ENCODE measurements at places on chromosomes 5 and 9.
A peak's percentile ranks its signal among the peaks of the same experiment; 100 is the strongest.

DNA sequence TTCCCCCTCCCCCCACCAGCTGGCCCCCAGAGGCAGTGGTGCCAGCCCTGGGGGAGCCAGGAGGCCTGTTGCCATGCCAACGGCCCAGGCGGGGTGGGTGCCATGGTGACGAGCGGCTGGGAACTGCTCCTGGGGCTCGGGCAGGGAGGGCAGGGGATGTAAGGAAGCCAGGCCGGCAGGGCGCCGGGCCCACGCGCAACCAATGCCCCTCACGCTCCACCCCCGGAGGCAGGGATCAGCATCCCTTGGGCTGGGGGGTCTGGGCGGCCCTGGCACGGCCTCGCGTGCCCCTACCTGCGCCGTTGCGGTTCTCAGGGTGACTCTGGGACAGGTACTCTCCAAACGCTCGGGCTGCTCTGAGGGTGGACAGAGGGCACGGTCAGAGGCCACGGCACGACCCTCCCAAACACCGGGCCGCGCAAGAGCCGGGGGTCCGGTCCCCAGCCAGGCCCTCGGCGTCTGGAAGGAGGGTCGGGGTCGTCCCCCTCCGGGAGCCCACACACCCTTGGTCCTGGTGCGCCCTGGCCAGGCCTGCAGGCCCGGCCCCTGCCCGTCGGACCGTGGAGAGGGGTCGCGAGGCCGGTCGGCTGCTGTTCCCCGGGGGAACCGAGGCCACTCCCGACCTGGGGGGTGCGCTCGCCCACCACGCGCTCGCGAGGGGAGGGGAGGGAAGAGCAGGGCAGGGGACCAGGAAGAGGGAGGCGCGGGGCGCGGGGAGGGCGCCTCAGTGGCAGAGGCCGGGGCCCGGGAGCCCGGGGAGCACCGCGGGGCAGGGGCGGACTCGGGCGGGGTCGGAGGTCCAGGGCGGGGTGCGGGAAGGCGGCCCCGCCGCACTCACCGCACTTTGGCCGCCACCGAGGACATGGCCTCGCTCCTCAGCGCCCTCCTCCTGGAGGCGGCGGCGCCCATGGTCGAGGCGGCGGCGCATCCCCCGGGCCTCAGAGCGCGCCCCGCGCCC, 661 bp downstream of the NSMF start:
- no peak for DNase-seq

- DNase-seq: no peak
Measured at GRCh38 chr9:94872891-94873511, 146.5 kb downstream of the AOPEP start.

DNA sequence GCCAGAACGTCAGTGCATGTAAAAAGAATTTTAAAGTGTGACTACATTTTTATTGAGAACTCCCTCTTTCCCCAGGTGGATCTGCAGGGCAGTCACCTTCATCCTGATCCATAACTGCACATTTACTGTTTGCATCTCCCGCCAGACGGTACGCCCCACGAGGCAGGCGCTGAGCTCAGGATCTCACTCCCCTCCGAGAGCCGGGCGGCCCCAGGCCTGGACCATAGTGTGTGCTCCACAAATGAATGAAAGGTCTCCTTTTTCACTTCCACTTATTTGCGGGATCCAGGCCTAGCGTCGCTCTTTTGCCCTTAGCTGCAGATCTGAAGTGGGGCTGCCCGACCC, 378 bp downstream of the DROSHA start:
- peak; percentile 21 for DNase-seq

- DNase-seq: no peak
Measured at GRCh38 chr9:130688072-130688471, 5.5 kb upstream of the EXOSC2 start.

GRCh38 chr9:22141908-22142307, 132.8 kb upstream of the CDKN2B start:
- no peak for DNase-seq

DNA sequence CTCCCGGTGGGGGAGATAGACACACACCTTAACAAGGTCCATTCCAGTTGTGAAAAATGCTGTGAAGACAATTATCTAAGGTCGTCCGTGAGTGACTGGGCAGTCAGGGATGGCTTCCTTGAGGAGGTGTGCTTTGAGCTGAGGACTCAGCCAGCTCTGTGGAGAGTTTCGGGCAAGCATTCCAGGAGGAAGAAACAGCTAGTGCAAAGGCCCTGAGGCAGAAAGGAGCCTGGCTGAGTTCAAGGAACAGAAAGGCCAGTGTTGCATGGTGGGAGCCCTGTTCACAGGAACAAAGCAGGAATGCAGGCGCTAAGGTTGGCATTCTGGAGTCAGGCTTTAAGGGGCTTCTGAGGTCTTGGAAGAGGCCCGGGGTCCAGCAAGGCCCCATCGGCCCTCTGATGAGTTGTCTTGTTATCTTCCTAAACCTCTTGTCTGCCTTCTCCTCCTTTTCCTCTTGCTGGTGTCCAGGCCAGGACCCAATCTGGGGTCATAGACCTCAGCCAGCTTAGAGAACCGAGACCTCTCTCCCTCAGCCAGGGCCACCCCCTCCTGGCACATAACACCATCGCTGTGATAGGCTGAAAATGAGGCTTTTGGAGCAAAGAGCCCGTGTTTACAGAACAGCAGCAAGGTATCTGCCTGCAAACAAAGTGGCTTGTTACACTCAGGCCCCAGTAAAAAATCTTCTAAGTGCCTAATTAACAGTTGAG, 270.2 kb upstream of the MVB12B start:
- no peak for DNase-seq

DNA sequence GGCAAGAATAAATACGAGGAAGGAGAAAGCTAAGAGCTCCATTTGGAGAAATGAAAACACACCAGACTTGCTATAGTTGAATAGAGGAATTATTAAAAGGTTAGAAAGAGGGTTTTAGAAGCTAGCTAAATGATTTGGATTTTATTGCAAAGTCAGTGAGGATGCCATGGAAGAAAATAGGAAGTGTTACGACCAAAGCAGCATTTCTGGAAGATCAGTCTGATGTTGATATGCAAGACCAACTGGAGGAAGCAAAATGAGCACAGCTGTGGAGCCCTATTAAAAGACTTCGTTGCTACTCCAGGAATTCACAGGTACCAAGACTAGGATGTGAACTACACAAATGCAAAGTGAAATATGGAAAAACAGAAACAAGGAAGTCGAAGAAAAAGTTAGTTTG, 2.1 kb downstream of the DHX29 start:
- no peak for DNase-seq

DNA sequence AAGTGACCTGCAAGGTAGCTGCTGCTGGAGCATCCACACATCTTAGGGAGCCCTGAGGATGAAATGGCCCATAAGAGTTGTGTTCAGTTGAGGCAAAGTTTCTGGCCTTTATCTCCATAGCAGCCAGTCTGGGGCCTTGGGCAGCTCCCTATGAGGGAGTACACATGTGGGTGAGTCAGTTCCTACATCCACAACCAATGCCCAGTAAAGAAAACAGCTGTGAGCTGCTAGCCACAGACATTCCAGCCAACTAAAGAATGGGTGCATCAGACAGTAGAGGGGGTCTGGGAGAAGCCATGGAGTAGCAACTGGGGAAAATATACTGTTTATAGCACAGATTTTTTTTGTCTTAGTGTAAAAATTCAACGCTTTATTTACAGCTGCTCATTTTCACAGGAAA, 720.7 kb downstream of the TLE1 start:
- peak; percentile 84 for DNase-seq

DNA sequence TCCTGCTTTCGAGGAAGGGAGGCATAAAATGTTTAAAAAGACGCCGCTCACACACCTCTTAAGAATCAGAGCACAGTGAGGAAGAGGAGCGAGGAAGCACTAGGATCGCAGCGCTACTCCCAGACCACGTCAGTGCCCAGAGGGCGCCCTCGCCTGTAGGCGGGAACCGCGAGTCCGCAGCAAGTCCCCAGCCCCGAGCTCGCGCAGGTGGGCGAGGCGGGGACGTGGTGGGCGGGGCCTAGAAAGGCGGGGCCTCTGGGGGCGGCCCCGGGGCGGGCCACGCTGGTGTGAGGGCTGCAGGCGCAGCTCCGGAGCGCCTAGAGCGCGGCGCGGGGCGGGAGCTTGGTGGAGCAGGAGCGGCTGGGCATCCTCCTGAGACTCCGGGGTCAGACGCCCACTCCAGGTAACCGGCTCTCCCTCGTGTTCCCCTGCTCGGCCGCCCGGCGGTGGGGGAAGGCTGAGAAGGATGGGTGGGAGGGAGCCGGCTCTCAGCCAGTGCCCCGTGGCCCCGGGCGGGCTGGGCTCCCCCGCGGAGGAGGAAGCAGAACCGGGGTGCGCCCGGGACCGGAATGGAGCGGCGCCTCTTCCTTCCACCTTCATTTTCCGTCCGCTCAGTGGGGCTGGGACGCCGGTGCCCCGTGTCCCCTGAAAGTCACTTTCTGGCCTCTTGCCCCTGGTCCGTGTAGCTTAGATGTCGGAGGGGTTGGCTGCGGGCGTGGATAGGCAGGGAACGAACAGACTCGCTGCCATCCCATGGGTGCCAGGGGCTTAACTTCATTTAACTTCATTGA, at the start of gene GCNT1:
Gene GCNT1 (plus strand): TSS at position 280 of the 791 bp plus-strand sequence. CDS start 43,200 bp downstream, outside the sequence.
- peak; percentile 89 for DNase-seq

DNA sequence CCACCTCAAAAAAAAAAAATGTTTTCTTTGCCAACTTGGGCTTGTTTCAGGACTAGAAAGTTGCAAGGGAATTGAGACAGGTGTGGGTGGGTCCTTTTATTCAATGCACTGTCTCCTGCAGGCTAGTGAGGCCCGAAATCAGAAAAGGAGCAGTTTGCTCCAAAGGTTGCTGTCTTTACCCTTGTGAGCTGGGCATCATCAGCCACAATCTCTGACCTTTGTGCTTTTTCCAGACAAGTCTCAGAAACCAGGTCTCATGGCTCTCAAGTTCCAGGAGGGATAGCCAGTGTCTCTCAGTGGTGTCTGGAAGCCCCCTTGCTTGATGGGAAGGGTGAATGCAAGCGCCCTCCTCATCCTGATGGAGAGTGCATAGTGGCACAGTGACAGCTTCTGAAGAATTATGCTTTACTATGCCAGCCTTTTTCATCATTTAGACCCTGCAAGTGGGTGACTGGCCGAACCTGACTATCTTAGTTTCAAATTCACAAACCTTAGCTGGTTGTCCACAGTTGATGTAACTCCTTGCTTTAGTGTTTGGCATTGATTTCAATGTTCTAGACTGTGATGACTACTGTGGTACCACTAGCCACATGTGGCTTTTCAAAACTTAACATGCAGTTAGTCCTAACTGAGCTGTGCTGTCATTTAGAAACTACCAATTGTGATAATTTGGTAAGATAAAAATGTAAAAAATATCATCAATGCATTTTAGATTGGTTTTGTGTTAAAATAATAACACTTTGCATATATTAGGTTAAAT, 468.6 kb downstream of the GADD45G start:
- no peak for DNase-seq

- no peak for DNase-seq
Measured at GRCh38 chr5:18159331-18159730, 525.1 kb downstream of the TAF11L14 start.

DNA sequence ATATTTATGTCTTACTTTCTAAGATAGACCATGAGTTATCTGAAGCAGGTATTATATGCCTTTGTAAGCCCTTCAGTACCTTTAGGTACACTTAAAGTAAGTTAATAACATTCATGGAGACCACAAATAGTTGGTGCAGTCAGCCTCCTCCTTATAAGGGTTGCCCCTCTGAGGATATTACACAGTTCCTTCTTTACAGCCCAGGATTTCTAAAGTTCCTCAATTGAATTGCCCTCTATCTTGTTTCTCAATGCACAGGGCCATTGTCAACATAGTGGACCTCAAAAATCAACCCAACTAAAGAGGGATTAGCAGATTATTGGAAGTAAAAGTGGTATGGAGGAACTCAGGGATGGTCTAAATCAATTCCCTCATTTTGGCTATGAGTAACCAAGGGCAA, 50.3 kb downstream of the HMHB1 start:
- DNase-seq: no peak

DNA sequence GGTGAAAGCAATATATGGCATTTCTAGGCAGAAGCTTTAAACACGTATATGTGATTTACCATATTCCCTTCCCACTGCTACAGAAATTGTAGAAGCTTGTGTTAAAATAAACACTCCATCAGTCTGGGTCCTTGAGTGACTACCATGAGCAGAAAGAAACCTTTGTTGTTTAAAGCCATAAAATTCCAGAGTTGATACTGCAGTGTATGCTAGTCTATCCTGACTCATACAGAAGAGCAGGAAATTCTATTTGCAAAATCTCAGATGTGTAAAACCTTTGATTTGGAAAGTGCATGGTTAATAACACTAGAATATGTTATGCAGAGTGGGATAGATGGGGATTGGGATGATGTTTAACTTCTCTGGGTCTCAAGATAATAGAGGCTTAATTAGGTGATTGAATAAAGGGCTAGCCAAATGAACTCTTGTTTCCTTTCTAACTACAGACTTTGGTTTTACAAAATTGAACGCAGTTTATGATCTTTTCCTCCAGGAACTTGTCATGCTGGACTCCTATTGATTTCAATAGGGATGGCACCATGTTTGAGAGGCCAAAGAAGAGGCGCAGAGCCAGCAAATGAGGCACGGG, 282.7 kb upstream of the VLDLR start:
- no peak for DNase-seq

DNA sequence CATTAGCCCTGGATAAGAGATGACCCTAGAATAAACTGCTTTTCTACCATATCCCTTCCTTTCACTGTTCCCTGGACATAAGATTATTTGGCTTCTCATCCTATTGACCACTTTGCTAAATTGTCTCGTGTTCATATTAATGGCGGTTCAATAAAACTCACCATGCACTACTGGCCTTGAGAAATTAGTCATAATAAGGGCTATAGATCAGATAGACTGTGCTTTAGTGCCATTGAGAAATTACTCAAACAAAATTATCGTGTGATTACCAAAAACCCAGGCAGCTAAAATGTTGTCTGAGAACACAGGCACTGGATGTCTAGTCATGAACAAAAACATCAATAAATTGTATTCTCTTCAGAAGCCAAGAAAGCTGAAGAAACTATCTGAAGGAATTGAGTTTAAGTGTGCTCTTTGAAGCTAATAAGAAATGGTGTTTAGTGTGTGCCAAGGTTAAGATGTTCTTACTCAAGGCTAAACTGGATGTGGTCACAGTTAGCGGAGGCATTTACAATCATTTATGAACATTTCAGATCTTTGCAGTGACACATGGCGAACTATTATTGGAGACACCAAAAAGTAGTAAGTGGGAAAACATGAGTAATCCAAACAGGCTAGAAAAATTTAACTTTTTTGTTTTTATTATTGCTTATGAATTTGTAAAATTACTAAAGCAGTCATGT, 460.4 kb upstream of the RORB start:
- peak; percentile 74 for DNase-seq

GRCh38 chr5:65981548-65981947, 55.2 kb downstream of the ERBIN start:
- DNase-seq: no peak

DNA sequence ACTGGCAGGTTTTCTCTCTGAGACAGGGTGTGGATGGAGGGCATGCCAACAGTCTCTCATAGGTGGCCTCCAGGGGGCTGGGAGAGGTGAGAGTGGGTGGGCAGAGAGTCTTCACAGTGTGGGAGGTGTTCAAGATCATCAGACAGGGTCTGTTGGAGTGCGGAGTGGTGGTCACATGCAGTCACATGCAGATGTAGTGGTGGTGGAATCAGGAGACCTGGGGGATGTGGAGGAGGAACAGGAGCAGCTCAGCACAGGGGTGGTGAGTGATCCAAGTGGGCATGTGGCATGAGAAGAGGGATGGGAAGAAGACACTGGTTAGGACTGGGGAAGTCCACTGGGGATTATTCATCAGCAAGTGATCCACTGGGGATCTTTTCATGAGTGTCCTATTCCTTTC, 5.8 kb downstream of the GM2A start:
- DNase-seq: no peak

- no peak for DNase-seq
Measured at GRCh38 chr9:135622415-135623020, 16.8 kb downstream of the GLT6D1 start.

- DNase-seq: no peak
Measured at GRCh38 chr5:38119836-38120235, 138.5 kb upstream of the EGFLAM start.

- no peak for DNase-seq
Measured at GRCh38 chr9:97904725-97905124, 17.6 kb downstream of the TRMO start.
